Bone marrow (tissue), 2 donors: ENCODE measurements at places on chromosomes 7 and 10.

- DNase-seq: no peak
Observed at GRCh38 chr7:2162959-2163358, 69.8 kb downstream of the MAD1L1 start.

DNA sequence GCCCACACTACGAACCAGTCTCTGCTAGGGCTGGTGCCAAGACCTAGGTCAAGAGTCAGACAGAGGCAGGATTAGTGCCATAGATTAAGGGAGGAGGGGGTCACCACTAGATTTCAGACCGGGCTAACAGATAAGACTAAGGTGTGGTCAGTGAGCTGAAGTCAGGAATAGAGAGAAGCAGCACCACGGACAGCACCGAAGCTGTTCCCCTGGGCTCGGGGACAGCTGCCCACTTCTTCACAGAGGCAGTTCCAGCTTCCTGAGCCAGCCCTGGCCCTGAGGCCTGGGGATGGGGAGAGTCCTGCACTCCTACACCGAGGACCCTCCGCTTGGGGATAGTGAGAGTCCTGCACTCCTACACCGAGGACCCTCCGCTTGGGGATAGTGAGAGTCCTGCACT lies 11.2 kb upstream of the JAKMIP3 start:
- no peak for DNase-seq

GRCh38 chr10:97063271-97063982 lies 122.3 kb downstream of the SLIT1 start:
- DNase-seq: no peak

DNA sequence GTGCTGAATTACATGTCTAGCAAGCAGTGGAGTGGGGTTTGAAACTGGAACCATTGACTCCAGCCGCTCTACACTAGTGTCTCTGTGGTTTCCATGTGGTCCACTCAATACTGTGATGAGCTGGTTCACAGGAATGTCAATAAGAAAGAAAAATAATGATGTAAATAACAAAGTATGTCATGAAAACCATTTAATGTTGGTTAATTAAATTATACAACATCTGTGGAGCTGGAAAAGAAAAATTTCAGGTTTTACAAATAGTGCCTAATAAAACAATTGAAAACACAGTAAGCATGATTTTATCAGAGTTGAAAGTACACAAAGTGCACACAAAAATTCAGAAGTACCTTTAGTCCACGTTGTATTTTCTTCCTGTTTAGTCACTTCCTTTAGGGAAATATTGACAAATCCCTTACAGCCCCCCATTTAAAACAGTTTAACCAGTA lies 28.7 kb upstream of the NAMPT start:
- no peak for DNase-seq

- no peak for DNase-seq
Observed at GRCh38 chr10:18000601-18001000, 48.9 kb downstream of the SLC39A12 start.

- no peak for DNase-seq
Observed at GRCh38 chr7:42932811-42933591, 825 bp downstream of the MRPL32 start.

DNA sequence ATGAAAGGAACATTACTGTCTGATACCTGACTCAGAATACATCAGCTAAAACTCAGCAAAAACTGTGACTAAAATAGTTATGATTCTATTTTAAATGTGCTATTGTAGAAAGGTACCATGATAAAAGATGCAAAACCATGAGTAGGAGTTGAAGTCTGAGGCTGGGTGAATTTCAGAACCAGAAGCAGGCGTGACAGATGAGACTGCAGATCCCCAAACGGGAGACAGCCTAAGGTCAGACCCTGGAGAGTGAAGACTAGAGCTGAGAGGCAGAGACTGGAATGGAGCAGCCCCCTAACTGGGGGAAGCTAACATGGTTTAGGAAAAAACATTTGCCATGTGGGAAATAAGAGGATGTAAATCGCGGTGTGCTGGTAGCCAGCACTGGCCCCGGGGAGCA lies 275.8 kb downstream of the POM121L12 start:
- DNase-seq: no peak

DNA sequence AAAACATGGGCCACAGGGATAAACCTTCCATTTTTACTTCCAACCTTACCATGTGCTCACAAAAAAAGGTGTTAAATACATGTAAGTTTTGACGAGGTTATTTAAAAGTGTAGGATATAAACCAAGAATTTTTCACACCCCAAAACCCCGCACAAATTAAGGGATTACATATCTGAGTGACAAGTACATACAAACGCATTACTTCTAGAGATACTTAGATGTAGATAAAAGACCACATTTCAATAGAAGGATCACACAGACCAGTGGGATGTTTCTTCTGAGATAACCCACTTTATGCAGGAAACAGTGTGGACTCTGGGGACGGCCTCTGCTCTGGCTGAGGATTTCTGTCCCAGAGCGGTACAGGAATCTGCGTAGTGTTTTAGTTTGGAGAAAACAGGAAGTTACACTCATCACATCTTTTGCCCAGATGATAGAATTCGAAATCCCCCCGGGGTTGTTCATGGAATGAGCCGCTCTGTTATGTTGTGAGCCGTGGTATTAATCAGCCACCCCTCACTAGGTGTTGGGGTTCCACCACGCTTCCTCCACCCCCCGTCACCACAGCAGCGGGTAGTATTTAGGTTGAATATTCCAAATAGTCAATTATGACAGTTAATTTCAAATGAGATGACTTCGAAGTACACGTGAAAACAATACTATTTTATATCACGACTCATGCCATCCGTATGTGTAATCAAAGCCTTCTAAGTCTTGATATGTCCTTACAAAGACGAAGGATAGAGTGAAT lies 1.3 kb upstream of the CUL1 start:
- DNase-seq: peak; percentile 66

- DNase-seq: no peak
Observed at GRCh38 chr7:149495785-149496641, 1.6 kb downstream of the ZNF746 start.

DNA sequence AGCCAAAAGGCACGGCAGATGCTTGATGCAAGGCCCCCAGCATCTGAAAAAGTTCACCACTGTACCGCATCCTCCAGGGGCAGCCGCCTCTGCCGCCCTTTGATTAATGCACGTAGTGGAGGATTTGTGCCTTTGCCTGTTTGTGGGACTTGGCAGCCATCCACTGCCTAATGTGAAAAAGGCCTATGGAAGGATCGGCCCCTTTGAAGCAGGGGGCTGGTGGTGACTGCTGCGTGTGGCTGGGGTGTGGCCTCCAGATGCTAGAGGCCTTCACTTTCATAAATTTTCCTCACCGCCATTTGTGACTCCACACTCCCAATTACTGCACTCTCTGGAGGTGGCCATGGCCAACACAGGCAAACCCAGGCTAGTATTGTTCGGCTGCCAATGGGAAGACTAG lies 226.0 kb downstream of the BMPER start:
- DNase-seq: no peak

GRCh38 chr7:71377469-71377868 lies 245.5 kb downstream of the GALNT17 start:
- no peak for DNase-seq

- DNase-seq: no peak
Observed at GRCh38 chr7:12571691-12572090, 1.2 kb downstream of the SCIN start.

- no peak for DNase-seq
Observed at GRCh38 chr7:106357675-106358074, 72.9 kb upstream of the NAMPT start.

GRCh38 chr7:82592416-82592815 lies 148.8 kb upstream of the CACNA2D1 start:
- no peak for DNase-seq

GRCh38 chr7:157870644-157871290 lies 534.0 kb downstream of the DNAJB6 start:
- no peak for DNase-seq

GRCh38 chr7:102322202-102322715 lies 34.0 kb downstream of the SPDYE6 start:
- DNase-seq: no peak

- DNase-seq: no peak
Observed at GRCh38 chr7:108109221-108109908, 20.8 kb downstream of the LAMB4 start.

GRCh38 chr10:8052341-8052955 lies 2.0 kb upstream of the GATA3 start:
- DNase-seq: no peak

DNA sequence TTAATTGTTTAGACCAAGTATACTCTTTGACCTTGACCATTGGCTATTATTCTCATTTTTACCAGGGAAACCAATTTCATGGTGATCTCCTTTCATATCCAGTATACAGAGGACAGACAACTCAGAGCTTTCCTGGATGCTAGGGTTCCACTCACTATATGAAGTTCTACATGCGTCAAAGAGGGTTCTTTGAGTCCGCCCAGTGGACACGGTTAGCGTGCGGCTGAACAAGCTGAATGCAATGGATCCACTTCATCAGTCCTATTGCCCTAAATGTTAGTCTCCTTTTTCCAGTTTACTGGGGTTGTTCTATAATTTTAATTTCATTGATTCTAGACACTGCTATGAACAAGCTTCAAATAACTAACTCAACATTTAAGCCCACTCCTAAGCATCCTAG lies 162.4 kb upstream of the PCLO start:
- no peak for DNase-seq

DNA sequence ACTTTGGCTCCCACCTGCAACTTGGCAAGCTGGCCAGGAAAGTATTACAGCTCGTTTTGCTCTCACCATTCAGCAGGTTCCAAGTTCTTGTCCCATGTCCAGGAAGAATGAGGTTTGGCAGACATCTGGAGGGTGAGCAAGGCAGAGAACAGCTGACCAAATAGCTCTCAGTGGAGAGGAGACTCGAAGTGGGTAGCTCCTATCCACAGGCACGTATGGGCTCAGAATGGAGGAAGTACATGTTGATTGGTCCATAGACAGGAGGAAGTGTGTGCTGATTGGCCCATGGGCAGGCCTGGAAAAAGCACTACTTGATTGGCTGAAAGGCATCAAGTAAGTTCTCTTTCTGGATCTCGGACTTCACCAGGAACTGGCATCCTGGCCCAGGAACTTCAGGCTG lies 3.0 kb upstream of the NCAPG2 start:
- DNase-seq: no peak

DNA sequence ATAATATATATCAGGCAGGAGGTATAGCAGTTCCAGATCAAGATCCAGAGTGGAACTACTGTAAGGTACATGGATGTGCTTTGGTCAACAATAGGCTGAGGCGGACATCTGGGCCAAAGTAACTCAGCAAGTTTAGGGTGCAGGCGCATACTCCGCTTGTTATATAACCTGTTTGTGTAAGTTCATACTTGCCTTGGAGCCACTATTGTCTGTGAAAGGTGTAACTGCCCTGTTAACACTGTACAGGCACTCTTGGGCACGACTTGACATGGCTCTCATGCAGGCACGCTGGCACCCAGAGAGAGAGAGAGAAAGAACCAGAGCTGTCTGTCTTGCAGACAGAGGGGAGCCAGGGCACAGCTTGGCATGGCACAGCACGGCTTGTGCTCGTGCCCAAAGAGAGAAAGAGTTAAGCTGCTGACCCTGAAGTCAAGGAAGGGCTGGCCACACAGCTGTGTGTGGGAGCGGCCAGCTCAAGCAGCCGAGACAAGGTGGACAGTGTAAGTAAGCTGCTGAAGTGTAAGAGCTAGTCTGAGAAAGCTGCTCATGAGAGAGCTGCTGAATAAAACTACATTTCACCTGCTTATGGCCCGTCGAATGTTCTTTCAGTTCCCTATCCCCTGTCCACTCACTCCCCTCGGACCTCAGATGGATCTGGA lies 47.8 kb upstream of the KAT6B start:
- DNase-seq: no peak

DNA sequence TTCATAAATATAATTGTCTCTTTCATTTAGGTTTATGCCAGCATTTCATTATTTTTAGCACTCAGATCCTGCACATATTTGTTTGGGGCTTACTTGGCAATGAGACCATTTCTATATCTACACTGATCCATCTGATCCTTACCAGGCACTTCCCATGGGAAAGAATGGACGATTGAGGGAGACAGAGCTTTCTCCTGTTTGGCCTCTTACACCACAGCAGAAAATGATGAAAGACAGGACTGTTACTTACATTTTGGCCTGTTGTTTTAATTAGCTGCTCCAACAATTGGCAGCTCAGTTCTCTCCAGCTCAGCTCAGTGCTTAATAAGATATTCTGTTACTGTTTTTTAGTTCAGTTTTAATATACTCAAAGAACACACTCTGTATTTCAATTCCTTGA lies 77.6 kb upstream of the RSU1 start:
- no peak for DNase-seq

GRCh38 chr10:112792487-112793201 lies 157.4 kb upstream of the TCF7L2 start:
- no peak for DNase-seq

- no peak for DNase-seq
Observed at GRCh38 chr7:138564365-138564764, 104.3 kb downstream of the TRIM24 start.

- DNase-seq: no peak
Observed at GRCh38 chr7:146709451-146710027, 592.9 kb downstream of the CNTNAP2 start.

GRCh38 chr7:150511048-150511447 lies 3.6 kb upstream of the GIMAP7 start:
- no peak for DNase-seq

GRCh38 chr10:114100848-114101741 lies 57.4 kb downstream of the ADRB1 start:
- no peak for DNase-seq

DNA sequence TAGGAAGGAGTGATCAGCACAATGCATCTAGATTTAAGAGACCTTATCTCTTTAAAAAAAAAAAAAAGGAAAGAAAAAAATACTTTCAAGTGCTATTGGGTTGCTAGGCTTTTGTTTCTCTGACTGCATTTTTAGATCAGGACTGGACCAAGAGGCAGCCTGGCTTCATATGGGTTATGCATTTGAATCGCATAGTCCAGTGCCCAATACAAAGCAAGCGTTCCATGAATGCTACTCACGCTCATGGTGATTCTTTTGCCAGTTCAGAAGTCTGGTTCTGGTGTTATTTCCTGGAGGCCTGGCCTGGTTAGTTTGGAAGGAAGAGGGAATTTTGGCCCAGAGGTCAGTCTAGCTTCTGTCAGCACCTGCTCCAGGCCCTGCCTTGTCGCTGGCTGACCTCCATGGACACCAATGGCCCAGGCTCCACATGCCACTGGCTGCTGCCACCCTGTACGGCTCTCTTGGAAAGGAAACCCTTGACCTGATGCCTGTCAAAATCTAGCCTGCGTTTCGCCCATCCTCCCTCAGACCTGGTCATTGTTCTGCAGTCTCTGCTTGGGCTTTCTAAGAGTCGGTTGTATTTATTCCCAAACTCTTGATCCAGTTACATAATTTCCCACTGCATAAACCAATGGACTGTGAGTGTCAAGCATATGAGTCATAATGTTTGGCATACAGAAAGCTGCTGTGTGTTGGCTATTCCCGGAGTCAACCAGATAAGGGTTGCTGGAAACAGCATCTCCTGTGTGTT lies 74.3 kb upstream of the MKX start:
- no peak for DNase-seq

DNA sequence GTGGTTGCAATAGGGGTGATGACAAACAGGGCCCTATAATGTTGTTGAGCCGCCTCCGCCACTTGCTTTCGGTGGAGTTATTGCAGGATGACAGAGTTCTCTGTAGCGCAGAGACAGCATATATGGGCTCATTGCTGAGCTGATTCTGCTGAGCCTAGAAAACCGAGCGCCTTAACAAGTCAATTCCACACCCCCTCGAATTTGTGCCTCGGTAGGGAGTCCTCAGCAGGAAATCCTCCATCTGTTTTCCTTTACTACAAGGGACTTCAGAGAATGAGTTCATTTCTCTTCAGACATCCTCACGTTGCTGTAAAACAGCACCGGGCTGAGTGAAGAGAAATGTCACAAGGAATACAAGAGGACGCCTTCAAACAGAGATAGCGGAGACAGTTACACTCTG lies 90.7 kb upstream of the KIAA1217 start:
- DNase-seq: no peak
